ENCODE measurements at places on chromosomes 4 and X.

GRCh38 chrX:39260965-39261364, 459.7 kb downstream of the MID1IP1 start:
- DNase-seq: no peak

DNA sequence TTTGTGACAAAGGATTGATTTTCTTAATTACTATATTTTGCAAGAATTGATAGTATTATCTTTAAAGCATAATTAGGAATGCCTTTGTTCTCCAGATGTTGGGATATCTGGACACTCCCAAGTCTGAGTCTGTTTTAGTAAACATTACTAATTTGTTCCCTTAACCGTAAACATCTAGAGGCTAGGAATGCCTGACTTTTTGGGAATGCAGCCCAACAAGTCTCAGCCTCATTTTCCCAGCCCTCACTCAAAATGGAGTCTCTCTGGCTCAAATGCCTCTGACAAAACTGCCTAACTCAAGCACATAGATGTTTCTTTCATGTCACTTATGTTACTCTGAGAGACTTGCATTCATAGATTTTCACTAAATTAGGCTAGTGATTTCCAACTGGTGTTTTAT, 297.0 kb upstream of the CLNK start:
- DNase-seq: no peak

DNA sequence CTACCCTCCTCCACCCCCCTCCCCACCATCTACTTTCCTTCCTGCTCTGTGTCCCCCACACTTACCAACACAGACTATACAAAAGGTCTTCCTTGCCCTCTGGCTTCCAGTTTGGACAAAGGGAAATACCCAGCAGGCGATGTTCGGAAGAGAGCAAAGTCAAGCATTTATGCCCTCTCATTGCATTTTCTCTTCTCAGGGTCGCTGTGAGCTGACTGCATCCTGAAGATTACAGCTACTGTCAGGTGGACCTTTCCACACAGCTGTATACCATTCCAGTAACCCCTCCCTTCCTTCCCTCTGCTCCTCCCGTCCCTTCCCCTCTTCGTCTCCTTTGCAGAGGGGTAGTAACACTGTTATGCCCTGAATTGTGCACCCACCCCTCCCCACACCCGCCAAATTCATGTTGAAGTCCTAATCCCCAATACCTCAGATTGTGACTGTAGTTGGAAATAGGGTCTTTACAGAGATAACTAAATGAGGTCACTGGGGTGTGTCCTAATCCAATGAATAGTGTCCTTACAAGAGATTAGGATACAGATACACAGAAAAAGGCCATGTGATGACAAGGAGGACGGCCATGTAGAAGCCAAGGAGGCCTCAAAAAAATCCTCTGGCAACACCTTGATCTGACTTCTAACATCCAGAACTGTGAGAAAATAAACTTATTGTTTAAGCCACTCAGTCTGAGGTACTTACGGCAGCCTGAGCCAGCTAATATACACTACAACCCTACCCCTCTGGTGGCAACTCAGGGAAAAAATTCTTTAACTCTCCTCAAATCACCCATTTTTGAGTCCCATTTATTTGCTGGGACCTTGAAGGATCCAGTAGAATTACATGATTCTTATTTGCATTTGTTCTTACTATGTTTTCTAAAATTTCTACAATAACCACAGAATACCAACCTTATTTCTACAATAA, 11.7 kb downstream of the MORF4L2 start:
- DNase-seq: no peak

DNA sequence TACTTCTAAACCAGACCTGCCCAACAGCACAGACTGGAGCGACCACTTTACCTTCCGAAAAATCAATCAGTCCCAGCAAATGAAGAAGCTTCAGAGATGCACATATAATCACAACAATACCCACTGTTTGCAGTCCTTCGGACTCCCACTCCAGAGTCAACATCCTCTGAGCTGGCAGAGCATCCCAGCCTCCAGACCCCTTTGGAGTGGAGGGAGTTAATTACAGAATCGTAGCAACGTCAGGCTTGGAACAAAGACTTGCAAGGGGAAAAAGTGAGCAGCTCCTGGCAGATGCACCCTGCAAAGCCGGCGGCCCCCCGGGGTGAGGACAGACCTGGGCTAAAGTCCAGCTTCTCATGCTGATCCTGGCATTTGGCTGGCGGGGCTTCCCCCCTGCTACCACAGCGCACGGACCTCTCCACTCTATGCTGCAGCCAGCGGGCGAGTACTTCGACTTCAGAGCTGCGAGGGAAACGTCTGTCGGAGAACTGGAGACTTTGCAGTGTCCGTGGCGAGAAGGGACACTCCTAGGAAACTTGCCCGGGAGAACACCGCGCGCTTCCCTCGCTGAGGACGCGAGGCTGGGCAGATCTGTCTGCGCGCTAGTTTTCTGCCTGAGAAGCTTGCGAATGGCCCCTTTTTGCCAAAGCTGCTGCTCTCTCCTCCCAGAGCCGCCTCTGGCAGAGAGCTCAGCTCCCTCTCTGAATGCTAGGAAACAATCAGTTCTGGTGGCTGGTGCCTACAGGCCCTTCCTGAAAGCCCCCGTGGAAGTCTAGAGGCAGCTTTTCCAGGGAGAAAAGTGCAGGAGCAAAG, 283.7 kb downstream of the PACRGL start:
- no peak for DNase-seq

GRCh38 chr4:123300222-123301039, 96.2 kb upstream of the SPRY1 start:
- no peak for DNase-seq

- no peak for DNase-seq
Measured at GRCh38 chrX:3263681-3264126, 82.7 kb downstream of the MXRA5 start.

DNA sequence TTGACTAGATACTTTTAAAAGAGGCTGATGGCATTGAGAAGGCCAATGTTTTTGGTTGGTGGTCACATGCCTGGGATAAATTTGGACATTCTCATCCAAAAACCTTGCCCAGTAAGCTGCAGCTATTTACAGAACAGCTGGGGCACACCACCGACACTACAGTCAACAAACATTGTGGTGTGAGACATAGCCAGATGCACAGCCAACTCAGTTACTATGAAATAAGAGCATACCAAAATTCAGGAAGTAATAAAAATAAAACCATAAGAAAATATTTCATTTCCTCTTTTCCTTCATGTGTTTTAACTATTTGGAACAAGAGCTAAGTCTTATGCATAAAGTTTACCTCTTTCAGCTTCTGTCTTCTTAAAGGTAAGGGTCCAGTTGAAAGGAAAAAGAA, 8.8 kb downstream of the PPM1K start:
- no peak for DNase-seq
